ENCODE measurements at places on chromosomes 16 and 17.

DNA sequence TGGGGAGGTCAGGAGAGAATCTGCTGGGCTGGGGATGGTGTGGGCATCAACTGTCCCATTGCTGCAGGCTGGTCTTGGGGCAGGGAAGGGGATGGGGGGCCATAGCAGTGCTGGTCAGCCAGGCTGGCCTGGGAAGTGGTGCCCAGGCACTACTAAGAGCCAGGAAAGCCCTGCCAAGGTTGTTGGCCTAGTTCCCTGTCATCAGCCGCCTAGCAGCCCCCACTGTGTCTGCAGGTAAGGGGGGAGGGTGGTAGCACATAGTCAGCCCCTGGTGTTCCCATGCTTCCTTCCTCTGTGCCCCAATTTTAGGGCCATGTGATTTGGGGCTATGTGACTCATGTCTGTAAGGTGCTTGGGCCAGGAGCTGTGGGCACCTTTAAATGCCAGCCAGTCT lies 17.8 kb downstream of the GJD3 start:
- DNase-seq = no peak

DNA sequence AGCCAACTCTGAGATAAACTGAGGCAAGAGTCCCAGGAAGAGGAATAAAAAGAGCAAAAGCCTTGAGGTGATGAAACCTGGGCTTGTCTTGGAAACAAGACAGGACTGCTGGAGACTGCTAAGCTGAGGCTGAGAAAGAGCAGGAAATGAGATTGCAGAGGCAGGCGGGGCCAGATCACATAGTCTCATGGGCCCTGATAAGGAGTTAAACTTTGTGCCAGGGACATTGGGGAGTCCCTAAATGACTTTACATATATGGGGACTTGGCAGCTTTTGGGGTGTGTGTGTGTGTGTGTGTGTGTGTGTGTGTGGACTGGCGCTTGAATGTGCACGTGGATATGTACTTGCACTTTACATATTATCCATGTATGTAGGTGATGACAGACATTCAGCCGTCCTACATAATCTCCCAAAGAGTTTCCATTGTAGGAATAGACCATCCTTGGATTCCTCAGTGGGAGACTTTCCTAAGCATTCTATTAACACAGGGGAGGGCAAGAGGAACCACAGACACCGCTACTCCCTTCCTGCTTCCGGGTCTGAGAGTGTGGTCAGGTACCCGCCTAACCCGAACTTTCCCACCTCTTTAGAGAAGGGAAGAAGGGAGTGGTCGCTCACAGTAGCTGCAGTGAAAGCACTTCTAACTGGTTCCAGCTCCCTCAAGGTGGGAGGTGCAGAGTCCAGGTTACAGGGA lies 123.1 kb downstream of the LYRM1 start:
- DNase-seq = no peak

DNA sequence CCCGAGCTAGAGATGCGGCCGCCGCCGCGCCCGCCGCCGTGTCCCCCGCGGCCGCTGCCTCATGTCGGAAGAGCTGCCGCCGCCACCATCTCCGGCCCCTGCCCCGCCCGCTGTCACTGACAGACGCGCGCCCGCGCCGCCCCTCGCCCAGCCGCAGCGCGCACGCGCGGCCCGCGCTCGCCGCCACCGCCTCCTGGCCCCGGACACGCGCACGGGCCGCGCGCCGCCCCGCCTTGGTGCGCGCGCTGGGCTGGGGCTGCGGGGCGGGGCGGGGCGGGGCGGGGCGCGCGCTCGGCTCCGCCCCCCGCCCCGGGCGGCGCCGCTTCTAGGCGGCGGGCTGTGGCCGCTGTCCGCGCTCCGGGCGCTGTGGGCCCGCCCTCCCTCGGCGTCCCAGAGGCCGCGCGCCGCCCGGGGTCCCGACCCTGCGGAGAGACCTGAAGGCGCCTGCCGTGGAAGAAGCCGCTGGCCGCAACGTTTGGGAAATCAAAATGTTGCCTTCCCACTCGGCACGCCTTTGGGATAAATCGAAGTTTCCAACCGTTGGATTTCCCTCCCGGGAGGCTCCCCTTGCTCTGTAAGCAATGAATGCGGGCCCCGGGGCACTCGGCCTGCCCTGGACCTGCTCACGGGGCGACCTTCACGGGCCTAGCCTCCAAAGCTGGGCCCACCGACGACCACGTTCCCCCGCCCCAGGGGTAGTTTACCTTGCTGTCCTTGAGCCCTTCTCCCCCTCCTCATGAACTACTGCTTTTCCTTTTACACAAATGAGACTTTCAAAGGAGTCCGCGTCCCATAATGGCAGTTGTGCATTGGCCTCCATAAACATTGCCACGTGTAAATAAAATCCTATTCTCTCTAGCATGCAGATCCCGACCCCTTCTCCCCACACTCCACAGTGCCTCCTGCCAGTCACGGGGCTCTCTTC lies at the start of gene ADCY9:
ADCY9 (minus strand) TSS at position 118 of the 925 bp plus-strand sequence. CDS start 1,000 bp downstream, outside the sequence.
- DNase-seq = peak; percentile 71

- DNase-seq = no peak
Observed at GRCh38 chr16:89378947-89379771, 111.2 kb downstream of the ANKRD11 start.

DNA sequence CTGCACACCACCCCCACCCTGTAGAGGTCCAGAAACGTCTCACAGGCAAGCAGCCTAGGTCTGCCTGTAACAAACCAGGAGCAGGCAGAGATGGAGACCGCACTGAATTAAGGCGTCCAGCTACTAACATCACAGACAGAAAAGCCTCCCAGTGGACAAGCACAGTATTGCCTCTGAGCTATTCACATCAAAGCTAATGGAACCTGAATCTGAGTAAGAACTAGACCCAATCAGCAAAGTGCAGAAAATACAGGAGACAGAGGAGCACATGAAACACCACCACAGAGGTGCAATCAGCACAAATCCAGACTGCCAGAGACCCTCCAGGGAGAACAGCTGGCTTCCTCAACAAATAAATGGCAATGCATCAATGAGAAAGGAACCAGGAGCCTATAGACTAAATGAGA lies 22.2 kb upstream of the PEMT start:
- DNase-seq = peak; percentile 82

DNA sequence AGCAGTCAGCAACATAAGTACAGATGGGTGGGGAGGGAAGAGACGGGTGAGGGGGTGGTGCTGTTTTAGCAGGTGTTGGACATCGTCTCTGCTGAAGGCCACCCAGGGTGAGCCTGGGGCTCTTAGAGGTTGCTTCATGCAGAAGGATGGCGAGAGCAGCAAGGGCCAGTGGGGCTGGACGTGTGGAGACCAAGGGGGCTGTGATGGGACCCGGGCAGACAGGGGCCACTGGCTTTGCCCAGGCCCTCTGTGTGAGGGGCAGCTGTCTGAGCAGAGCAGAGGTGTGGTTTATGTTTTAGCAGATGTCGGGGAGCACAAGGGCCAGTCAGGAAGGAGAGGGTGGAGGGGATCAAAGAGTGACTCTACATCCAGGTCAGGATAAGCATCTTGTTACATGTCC lies 4.8 kb downstream of the NARF start:
- no peak for DNase-seq

GRCh38 chr17:13643180-13643579 lies 41.5 kb upstream of the HS3ST3A1 start:
- DNase-seq = no peak

GRCh38 chr16:2496223-2497115 lies 17.3 kb upstream of the ATP6V0C start:
- no peak for DNase-seq

DNA sequence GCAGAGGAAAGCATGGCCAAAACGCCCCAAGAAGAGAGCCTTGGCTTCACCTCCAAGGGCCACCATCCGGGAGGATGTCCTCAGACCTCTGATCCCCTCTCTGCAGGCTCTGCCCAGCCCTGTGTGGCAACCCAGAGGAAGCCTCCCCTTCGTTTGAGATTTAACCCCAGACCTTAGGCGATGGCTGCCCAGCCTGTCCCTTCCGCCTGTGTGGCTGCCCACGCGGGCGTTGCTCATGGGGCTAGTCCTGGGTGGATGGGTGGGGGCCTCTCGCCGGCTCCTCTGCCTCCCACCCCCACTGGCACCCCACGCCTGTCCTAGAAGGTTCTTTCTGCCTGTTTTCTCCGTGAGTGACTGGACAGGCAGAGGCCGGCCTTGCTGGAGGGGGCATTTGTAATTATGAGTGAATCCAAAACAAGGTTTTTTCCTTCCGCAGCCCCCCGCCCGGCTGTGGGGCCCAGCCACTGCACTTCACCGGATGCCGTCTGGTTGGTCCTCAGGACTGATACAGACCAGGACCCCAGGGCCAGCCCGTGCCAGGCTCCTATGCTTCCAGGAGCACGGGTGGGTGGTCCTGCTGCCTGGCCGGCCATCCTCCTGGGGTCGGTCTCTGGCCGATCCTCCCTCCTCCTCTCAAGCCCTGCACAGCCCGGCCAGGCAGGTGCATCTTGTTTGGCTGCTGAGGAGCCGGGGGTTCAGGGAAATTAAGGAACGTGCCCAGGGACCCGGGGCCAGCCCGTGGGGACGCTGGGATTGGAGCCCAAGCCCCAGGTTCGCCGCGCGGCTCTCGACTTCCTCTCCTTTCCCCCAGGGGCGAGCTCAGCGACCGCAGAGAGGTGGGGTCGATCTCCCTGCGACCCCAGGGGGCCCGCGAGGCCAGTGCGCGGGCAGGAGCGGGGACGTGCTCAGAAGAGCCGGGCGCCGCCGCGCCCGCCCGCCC lies at the start of gene TMEM235:
TMEM235 (plus strand) TSS at position 636 of the 940 bp plus-strand sequence. CDS start 393 bp downstream, outside the sequence.
- DNase-seq = no peak

- DNase-seq = no peak
Observed at GRCh38 chr17:33628500-33629346, 335.6 kb upstream of the ASIC2 start.

GRCh38 chr16:24319126-24319814 lies 63.1 kb downstream of the CACNG3 start:
- DNase-seq = no peak

- no peak for DNase-seq
Observed at GRCh38 chr17:49288388-49288787, 57.8 kb upstream of the PHOSPHO1 start.

DNA sequence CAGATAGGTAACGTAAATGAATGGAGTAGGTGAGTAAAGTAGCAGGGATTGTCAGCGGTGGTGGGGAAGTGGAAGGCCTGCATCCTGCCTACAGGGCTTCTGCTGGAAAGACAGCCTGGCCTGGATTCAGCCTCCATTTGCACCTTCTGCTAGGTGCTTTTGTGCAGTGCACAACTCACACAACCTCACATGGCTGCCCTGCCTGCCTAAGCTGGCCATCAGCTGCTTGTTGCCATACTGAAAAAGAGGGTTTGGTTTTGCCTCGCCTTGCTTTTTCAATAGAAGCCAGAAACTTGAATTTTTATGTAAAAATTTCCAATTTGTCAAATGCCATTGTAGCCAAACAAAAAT lies 36.3 kb downstream of the SOST start:
- no peak for DNase-seq

DNA sequence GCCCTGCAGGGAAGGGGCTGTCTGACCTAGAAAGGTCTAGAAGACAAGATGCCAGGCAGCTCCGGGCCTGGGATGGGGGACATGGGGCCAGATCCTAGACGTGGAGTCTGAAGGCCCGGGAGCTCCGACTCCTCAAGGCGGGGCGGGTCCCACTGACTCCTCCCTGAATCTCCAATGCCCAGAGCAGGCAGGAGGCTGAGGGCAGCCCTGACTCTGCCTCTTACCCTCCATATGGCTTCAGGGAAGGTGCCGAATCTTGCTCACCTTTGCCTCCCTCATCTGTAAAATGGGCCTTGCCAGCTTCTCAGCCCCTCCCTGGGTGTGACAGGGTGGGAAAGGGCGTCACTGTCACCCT lies 14.8 kb downstream of the VASN start:
- no peak for DNase-seq

GRCh38 chr16:77711775-77712174 lies 10.5 kb upstream of the NUDT7 start:
- DNase-seq = no peak

GRCh38 chr17:82704886-82705285 lies 6.4 kb upstream of the RAB40B start:
- no peak for DNase-seq

GRCh38 chr17:15342460-15342859 lies 1.1 kb upstream of the TEKT3 start:
- no peak for DNase-seq

- DNase-seq = peak; percentile 30
Observed at GRCh38 chr17:73470316-73470826, 158.6 kb upstream of the CDC42EP4 start.

- peak; percentile 37 for DNase-seq
Observed at GRCh38 chr17:8126491-8127066, 2.7 kb upstream of the HES7 start.

DNA sequence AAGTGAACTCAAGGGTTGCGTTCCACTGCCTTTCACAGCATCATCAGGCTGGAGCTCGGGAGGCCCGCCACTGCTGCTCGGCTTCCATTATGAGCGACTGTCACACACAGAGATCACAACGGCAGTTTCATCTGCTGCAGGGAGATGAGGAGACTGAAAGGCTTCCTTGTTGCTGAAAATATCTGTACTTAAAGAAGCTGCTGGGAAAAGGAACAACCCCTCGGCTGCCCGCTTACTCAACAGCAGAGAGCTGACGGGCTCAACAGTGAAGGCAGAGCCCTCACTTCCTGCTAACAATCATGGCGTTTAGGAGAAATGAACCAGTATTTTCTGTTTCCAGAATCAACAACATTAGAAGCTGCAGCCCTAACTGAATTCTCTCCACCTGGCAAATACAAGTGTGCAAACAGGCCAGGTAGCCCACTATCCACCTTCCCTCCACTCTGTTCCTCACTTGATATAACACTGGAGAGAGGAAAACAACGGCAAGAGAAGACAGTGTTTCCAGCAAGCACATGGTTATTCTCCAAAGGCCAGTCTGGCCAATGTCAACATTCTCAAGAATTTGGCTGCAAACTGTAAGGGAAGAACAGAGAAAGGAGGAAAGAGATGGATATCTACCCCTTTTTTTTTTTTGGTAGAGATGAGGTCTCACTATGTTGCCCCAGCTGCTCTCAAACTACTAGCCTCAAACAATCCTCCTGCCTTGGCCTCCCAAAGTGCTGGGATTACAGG lies 33.7 kb downstream of the MBTPS1 start:
- DNase-seq = no peak

DNA sequence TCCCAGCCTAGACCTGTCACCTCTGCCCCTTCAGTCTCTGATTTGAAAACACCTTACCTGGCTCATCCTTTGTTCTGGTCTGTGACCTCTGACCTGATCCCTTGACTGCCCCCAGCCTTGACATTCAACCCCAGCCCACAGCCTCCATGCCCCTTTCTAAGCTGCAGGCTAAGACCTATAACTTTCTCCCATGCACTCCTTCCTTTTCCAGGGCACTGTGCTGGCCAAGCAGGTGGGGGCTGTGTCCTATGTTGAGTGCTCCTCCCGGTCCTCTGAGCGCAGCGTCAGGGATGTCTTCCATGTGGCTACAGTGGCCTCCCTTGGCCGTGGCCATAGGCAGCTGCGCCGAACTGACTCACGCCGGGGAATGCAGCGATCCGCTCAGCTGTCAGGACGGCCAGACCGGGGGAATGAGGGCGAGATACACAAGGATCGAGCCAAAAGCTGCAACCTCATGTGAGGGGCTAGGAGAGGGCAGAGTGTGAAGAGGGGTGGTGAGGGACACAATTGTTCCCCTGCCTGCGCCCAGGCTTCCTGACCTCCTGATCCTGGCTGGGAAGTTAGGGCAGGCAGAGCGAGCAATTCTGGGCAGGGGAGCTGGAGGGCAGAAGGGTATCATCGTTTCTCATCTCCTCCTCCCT lies 3.3 kb downstream of the RND2 start:
- DNase-seq = no peak
